ENCODE measurements at places on chromosomes 6 and 20.

- DNase-seq = no peak
Observed at GRCh38 chr6:15875797-15876196, 213.0 kb upstream of the DTNBP1 start.

- DNase-seq = no peak
Observed at GRCh38 chr20:15235471-15236198, 898.2 kb upstream of the FLRT3 start.

DNA sequence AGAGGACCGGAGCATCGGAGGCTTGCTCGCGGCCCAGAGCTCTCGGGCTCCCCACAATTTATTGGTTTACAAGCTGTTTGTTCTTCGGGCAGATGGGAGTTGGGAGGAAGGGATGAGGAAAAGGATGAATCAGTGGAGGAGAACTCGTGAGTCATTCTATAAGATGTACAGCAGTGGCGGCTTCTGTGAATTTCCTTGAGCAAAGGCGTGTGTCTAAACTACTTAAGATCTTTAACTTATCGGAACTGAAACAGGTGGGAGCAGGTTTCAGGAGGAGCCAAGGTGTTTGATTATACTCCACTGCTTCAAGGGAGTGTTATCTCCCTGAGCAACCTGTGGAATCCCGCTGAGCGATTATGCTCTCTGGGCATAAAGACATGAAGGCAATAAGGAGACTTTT is 50.5 kb upstream of the IBTK start:
- no peak for DNase-seq

- no peak for DNase-seq
Observed at GRCh38 chr20:21514553-21515251, 838 bp upstream of the NKX2-2 start.

GRCh38 chr6:46993846-46994245 is 48.3 kb downstream of the ADGRF1 start:
- DNase-seq = no peak

Data from renal pelvis (tissue), 12 donors.